HepG2 (cell line): ENCODE measurements at places on chromosomes 5 and 9. TPM values are rescaled to one million over a fixed set of nuclear protein-coding genes. Genes with fewer than 3 reads are reported as not detected.

The SCGB3A1 gene
- total RNA-seq: not detected in 2 replicates

The ERCC6L2 gene
- 45.9 and 63.0 TPM in 2 replicates for total RNA-seq

The ANKRD34B gene
- 0.04 and 0.06 TPM in 2 replicates for total RNA-seq

The BTNL3 gene
- total RNA-seq: not detected in 2 replicates

The KLHL3 gene
- total RNA-seq: 0.02 TPM in 1 of 2 replicates, not detected in the other

The CYLC2 gene
- not detected in 2 replicates for total RNA-seq

The CCL19 gene
- not detected in 2 replicates for total RNA-seq

The SRD5A1 gene
- total RNA-seq: 6.1 and 7.1 TPM in 2 replicates

The REXO4 gene
- total RNA-seq: 30.4 and 32.9 TPM in 2 replicates

The SETX gene
- 39.0 and 56.7 TPM in 2 replicates for total RNA-seq

The SOX30 gene
- total RNA-seq: not detected in 2 replicates

The TMC1 gene
- 0.02 TPM in 1 of 2 replicates, not detected in the other for total RNA-seq

The SLC6A18 gene
- not detected in 2 replicates for total RNA-seq

The FAM221B gene
- not detected in 2 replicates for total RNA-seq

DNA sequence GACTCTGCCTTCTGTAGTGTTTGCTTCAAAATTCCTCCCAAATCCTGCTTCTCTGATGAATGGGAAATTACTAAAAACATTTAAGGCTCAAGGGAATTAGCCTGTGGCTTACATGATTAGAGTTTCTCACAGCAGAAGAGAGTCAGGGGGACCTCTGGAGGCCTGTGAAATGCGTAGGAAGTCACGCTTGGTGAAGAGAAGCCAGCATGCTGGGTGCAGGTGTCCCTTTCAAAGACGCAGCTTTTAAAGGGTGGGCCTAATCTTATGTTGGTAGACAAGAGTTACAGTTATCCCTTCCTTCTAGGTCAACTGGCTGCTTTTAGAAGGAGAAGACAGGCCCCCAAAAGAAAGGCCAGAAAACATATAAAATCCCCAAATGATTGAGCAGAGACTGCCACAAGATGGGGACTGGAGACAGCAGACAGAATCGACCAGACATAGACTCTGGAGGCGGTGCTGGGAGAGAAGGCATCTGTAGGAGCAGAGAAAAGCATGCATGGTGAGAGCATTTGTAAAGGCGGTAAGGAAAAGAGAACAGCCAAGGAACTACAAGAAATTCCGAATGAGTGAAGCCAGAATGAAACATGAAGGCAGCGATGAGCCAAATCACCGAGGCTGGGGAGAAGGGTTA is 42.3 kb downstream of the B4GALT1 start:
- DNase-seq: no peak

DNA sequence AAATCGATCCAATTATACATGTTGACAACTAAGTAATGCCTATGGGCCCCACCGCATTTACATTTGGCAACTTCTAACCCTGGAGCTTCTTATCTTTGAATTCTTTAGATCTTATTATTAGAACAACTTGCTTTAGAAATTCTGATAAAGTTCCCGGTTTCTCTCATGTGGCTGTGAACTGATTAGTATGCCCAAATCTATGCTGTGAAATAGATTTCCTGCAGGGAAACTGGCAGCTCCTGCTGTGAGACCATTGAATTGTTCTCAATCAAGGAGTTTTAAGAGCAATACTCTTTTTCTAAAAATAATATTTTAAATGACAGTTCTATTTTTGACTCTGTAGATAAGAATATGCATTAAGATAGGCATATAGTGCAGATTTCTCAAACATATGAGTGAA is 177.5 kb downstream of the GABRB2 start:
- DNase-seq: no peak

GRCh38 chr5:147234825-147235635 is at the start of gene STK32A:
TSS of gene STK32A (plus strand) at chr5:147235026. CDS start at chr5:147239635, 4,609 bp downstream.
- no peak for DNase-seq

GRCh38 chr5:72661405-72661804 is 154.2 kb upstream of the ZNF366 start:
- DNase-seq: no peak

DNA sequence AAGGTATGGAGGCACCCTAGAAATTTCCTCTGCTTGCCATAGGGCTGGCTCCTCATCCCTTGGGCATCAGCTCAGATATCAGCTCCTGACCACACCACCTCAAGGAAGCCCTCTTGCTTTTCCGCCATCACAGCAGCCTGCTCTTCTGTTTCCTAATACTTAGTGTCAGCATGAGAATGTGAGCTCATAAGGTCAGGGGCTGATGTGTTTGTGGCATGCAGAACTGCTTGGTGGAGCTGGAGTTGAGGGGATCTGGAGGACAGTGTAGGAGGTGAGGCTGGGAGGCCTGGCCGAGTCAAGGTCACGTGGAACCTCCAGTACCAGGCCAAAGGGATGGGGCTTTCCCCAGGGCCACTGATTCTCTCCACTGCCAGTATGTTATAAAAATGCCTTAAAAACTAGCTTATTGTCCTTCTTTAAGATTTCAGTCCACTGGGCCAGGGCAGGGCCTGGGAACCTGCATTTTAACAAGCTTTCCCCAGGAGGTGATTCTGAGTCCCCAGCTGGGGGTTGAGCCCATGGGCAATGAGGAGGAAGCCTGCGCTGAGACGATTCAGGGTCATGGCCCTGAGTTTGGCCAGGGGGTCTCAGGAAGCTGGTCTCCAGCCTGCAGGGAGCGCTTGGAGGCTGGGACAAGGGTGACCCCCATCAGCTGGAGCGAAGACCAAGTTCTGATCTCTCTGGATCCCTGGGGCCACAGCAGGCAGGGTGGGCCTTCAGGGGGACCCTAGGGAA is 28.6 kb downstream of the DAB2IP start:
- DNase-seq: no peak

GRCh38 chr9:116115761-116116353 is 37.7 kb upstream of the PAPPA start:
- no peak for DNase-seq

- DNase-seq: no peak
Measured at GRCh38 chr9:134967547-134967930, 49.8 kb upstream of the FCN1 start.

DNA sequence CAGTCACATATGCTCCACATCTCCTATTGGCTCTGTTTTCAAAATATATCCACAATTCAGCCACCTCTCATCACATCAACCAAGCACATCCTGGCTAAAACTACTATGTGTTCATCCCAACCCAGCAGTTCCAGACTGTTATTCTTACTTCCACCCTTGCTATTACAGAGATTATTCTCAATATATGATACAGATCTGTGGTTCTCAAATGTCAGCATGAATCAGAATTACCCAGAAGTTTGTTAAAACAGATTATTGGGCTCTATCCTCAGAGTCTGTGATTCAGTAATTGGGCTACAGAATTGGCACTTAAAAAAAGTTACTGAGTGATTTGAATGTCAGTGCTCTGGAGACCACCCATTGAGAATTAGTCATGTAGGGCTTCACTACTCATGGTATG is 78.8 kb upstream of the IZUMO3 start:
- DNase-seq: no peak

- DNase-seq: no peak
Measured at GRCh38 chr5:31936683-31937082, 237.4 kb downstream of the GOLPH3 start.

- no peak for DNase-seq
Measured at GRCh38 chr5:174218162-174218561, 172.7 kb downstream of the NSG2 start.

GRCh38 chr9:120893611-120894307 is 16.8 kb upstream of the PHF19 start:
- DNase-seq: no peak

DNA sequence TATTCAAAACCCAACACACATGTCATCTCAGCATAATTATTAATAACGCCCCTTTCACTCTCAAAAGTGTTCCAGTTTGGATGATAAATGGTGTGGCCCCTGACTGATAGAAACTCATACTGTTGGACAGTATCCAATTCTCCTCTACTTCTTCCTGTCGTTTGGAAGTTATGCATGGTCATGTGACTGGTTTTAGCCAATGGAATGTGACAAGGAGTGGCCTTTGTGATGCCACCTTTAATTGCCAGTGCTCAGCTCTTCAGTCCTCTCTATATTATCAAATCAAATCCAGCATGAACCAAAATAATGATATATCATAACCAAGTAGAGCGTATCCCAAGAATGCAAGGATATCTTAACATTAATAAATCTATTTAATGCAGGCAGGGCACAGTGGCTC is 117.8 kb upstream of the SPIN1 start:
- no peak for DNase-seq

- DNase-seq: no peak
Measured at GRCh38 chr9:108626743-108627142, 229.0 kb downstream of the ACTL7B start.

DNA sequence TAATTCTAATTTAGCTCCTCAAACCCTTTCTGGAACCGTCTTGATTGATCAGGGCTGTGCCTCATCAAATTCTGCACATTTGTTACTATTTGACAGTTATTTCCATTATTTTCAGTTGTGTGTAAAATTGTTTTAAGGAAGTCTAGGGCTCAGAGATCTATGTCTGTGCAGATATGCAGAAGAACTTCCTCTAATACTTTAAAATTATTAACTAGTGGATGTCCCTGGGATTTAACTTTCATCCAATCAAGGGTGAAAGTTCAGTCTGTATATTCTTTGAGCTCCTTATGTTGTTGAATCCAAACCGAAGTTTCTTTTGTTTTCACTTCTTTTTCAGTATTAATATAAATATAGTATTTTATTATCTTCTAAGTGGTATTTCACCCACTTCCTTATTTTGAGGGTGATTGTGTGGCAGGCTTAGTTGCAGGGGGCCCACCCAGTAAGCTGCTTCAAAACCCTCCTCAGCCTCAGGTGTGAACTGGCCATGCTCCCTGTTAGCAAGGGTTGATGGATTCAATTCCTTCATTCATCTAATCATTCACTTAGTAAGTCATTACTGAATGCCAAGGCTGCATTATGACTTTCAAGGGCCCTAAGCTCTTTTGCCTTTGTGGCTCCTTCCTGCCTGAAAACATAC is 2.1 kb upstream of the CAMLG start:
- DNase-seq: no peak

- DNase-seq: no peak
Measured at GRCh38 chr5:16784088-16784487, 152.0 kb downstream of the MYO10 start.

DNA sequence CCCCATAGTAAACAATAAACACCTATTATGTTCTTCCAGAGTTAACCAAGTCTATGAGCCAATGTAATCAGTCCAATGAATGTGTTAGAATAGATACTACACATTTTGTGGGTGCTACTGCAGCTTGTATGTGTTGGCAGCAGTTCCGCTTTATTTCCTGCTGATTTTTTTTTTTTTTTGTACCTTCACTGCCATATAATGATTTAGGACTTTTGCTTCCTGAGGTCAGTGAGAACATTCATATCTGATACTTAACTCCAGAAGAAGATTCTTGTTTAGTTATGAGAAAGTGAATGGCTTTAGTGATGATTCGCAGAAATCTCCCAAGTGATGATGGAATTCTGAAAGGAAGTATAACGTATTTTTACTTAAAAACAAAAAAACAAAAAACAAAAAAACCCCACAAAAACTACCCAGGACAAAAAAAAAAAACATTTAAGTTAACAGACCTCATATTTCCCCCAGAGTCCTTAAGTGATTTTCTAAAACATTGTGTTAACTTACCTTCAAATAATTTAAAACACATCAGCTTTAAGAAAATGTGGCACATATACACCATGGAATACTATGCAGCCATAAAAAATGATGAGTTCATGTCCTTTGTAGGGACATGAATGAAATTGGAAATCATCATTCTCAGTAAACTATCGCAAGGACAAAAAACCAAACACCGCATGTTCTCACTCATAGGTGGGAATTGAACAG is 24.7 kb upstream of the LMNB1 start:
- no peak for DNase-seq

DNA sequence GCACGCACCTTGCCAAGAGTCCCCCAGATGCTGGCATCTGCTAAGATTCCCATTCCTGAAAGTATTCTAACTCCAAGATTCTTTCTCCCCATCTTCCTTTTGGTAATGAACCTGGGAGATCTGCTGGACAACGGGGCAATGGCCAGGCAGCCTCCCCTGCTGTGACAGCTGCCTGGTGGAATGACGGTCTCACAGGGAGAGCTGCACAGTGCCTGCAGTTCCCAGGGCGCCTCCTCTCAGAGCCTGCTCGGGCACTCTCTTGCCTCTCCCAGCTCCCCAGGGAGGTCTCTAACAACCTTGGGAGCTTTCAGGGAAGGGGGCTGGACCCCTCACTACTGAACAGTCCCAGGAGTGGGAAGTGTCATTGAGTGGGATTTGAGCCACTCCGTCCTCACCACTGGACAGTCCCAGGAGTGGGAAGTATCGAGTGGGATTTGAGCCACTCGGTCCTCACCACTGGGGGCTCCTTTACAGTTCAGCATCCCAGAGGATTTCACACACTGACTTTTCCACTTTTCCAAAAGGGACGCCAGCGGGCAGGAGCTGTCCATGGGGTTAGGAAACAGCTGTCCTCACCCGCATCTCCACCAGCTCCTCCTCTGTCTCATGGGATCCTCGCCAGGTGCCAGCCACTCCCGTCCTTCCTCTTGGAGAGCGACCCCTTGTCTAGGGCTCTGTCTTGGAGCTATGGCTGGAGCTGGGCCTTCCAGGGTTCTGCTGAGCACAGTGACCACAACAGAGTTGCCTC is 65.7 kb downstream of the ADAMTS2 start:
- DNase-seq: no peak

- no peak for DNase-seq
Measured at GRCh38 chr9:132531710-132532570, 50.5 kb upstream of the BARHL1 start.

DNA sequence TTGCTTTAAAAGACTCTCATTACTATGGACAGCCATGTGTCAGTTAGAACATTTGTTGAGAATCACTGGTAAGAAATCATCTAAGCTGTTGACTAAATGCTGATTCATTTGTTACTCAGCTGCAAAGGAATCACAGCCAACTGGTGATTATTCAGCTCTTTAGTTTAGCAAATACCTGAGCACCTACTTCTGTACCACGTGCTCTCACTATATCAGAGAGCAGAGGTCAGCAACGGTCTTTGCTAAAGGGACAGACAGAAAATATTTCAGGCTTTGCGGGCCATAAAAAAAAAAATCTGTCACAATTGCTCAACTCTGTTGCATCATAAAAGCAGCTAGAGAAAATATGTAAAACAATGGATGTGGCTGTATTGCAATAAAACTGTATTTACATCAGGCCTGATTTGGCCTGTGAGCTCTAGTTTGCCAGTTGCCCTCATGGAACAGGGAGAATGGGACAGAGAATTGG is 377.6 kb downstream of the DNAH5 start:
- DNase-seq: no peak

GRCh38 chr5:149282027-149282965 is 10.6 kb downstream of the AFAP1L1 start:
- no peak for DNase-seq
